CD4-positive, alpha-beta T cell treated with Interleukin-6 for 4 hours (primary cell): ENCODE measurements at places on chromosomes 1 and 21.

- DNase-seq = peak; percentile 80
Measured at GRCh38 chr21:43921979-43922945, 57.2 kb downstream of the AGPAT3 start.

DNA sequence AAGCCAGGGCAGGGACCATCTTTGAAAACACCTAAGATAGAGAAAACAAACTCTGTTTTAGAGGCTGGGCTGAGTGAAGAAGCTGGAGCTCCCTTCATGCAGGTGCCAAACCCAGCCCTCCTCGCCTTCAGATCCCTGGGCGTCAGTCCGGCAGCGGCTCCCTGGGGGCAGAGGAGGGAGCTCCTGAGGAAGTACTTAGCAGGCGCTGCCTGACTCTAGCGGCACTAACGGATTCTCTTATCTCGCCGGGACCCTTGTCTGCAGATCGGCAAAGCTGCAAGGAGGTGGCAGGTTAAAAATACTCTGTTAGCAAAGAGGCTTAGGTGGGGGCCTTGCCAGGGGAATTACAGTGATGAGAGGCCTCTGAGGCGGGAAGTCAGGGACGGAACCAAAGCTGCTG, 79.6 kb downstream of the PLXNA2 start:
- no peak for DNase-seq

- DNase-seq = peak; percentile 14
Measured at GRCh38 chr1:6419397-6419803, 319 bp downstream of the HES2 start.

DNA sequence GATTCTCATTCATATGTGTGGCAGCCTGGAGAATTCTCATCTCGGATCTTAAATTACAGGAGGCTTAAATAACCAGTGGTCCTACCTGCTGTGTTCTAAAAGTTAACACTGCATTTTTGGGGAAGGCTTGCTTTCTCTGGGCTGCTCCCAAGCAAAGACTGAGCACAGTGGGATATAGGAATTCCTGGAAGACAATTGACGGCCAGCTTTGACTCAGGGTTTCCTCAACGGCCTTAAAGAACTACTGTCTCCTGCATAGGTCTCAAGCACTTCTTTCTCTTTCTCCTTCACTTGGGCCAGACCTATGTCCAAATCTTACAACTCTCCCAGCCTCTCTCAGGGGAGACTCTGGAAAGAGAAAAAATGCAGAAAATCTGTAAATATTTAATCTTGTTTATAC, 1.0 kb upstream of the KRTAP13-3 start:
- no peak for DNase-seq

GRCh38 chr1:6151291-6151822, 28.8 kb downstream of the CHD5 start:
- DNase-seq = no peak
